Fibroblast of lung (primary cell): ENCODE measurements at places on chromosomes 13 and 19. TPM values are rescaled to one million over a fixed set of nuclear protein-coding genes. Genes with fewer than 3 reads are reported as not detected.

SPACA4 gene
- not detected in 2 replicates for total RNA-seq

GRCh38 chr19:38840583-38840968 lies 9.0 kb upstream of the ECH1 start:
- no peak overlapping the region for H3K4me3 ChIP-seq
- peaks cover 10% of the 10 kb centered on the region for H3K4me1 ChIP-seq
- no peak for DNase-seq
- peaks cover 60% of the 10 kb centered on the region for H3K36me3 ChIP-seq
- H3K27ac ChIP-seq: no peak overlapping the region

- peak; percentile 89 for DNase-seq
- peaks cover 2% of the 10 kb centered on the region for H3K4me1 ChIP-seq
- no peak overlapping the region for H3K27ac ChIP-seq
- H3K27me3 ChIP-seq: no peaks in the 10 kb centered on the region
- no peaks in the 10 kb centered on the region for H3K36me3 ChIP-seq
- no peak overlapping the region for H3K4me3 ChIP-seq
Measured at GRCh38 chr19:8638078-8638619, 7.7 kb downstream of the NFILZ start.

DNA sequence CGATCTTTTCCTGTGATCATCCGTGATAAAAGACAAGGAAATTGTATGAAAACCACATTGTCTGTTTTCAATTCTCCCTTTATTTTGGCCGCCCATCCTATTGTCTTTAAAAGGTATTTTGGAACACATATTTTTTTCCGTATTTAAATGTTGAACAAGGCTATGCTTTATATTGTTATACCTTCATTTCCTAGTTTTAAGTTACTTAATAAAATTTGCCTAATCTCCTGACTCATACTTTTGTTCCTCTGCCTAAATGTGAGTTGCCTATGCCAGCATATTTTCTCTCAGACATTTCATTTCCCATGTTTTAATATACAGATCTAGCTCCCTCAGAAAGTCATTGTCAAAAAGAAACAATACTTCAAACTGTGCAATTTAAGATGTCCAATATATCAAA lies 104.2 kb downstream of the SLITRK6 start:
- H3K27ac ChIP-seq: no peak overlapping the region
- H3K4me1 ChIP-seq: no peaks in the 10 kb centered on the region
- no peak for DNase-seq
- no peaks in the 10 kb centered on the region for H3K36me3 ChIP-seq
- no peak overlapping the region for H3K4me3 ChIP-seq

GRCh38 chr19:16893686-16893989 lies 4.8 kb downstream of the F2RL3 start:
- no peaks in the 10 kb centered on the region for H3K36me3 ChIP-seq
- no peak overlapping the region for H3K27ac ChIP-seq
- no peaks in the 10 kb centered on the region for H3K4me1 ChIP-seq
- H3K4me3 ChIP-seq: no peak overlapping the region

DNA sequence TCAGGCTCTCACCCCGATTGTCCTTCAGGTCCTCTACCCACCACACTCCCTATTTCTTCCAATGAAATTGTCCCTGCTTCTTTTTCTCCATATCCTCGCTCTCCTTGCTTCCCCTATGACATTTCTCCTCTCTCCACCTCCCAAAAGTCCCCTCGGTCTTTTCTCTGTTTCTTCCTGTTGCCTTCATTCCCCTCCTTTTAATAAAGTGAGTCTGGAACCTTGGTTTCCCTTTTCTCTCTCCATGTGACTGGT lies 676 bp upstream of the ZNF574 start:
- peaks cover 4% of the 10 kb centered on the region for H3K4me1 ChIP-seq
- peak overlapping the region; percentile 96 for H3K4me3 ChIP-seq
- H3K36me3 ChIP-seq: peaks cover 14% of the 10 kb centered on the region
- peak overlapping the region; percentile 99 for H3K27ac ChIP-seq
- H3K27me3 ChIP-seq: no peaks in the 10 kb centered on the region
- DNase-seq: no peak
